Effector memory CD4-positive, alpha-beta T cell (primary cell): ENCODE measurements at places on chromosomes 16 and 17.

GRCh38 chr16:83888672-83889044, 10.3 kb upstream of the MLYCD start:
- DNase-seq, result no peak

DNA sequence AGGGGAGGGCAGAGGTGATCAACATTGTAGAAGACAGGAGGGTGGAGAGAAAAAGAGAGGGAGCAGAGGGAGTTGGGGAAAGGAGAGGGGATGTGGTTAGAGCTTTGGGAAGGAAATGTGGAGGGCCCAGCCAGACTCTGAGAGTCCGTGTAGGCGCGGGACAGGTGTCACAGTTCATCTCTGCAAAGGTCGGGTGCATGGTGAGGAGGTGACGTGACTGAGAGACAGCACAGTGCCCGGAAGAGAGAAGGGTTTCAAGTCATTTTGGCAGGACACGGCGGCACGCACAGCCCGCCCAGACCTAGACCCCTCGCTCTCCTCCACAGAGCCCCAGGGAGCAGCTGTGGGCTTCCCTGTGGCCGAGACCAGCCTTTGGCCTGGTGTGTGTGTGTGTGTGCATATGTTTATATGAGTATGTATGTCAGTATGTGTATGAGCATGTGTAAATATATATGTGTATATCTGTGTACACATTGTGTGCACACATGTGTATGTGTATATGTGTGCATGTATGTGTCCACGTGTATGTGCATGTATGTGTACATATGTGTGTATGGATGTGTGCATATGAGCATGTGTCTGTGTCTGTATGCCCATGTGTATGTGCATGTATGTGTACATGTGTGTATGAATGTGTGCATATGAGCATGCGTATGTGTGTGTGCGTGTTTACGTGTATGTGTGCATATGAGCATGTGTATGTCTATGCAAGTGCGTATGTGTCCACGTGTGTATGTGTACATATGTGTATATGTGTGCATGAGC, 104.6 kb downstream of the SEC14L1 start:
- no peak for DNase-seq

GRCh38 chr17:42287977-42288802, at the start of gene STAT5A:
Gene STAT5A (plus strand): TSS chr17:42288498. CDS start chr17:42289412, 914 bp downstream.
- peak; percentile 73 for DNase-seq

GRCh38 chr17:75199886-75200618, 5.4 kb upstream of the NUP85 start:
- no peak for DNase-seq

DNA sequence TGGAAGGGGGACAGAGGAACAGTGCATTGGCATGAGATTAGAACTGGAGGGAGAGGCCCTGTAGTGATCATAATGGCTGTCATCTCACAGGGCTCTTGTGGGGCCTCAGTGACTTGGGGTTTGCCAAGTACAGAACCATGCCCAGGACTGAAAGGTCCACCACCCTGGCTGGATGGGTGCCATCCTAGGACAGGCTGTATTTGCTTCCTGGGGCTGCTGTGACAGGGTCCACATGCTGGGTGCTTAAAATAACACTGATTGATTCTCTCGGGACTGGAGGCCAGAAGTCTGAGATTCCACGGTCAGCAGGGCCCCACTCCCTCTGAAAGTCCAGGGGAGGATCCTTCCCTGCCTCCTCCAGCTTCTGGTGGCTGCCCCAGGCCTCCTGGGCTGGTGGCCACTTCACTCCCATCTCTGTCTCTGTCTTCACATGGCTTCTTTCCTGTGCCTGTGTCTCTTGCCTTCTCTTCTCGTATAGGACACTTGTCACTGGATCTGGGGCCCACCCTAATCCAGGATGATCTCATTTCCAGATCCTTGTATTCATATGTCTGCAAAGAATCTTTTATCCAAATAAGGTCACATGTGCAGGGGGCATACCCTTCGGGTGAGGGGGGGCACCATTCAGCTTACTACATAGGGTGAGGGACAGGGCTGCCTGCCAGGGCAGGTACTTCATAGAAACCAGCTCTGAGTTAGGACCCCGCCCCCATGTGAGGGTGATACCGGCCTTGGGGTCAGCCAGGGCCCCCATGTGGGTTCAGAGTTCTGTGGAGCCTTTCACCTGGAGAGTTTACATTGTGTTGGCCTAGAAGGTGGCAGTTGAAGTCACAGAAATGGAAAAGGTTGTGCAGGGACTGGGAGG, 52.6 kb downstream of the USP22 start:
- no peak for DNase-seq

- DNase-seq, result no peak
Measured at GRCh38 chr17:77943971-77944370, 14.5 kb upstream of the TNRC6C start.

DNA sequence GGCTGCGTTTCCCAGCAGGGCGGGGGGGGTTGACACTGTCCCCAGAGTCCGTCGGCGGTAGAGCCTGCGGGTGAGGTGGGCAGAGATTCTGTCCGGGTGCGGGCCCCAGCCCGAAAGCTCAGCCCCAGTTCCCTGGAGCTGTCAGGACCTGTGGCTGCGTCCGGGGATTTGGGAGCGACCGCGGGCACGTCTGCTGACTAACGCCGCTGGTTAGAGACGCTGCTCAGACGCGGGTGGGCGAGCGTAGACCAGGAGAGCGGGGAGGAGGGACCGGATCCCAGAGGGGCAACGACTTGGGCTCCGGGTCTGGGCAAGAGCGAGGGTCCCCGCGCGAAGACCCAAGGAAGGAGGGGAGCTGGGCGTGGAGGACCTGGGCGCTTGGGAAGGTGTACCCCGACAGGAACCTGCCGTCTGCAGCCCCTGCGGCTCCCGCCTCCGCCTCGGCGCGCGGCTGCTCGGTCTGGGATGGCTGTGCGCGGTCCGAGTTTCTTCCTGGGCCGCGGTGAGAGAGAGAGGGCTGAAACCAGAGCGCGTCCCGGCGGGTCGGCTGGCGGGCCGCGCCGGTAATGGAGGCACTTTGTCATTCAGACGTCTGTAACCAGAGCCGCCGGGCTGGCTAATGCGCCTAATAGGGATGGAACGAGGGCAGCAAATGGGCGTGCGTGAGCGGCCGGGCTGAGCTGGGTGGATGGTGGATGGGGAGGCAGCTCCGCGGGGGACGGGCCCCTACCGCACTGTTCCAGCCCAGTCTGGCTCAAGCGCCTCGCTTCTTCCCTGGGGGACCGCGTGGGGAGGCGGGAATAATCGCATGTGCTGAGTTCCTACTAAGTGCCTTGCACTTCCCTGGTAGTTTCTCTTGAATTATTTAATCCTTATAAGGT, 2.3 kb downstream of the NGFR start:
- DNase-seq, result no peak

GRCh38 chr17:6554871-6555330, 1.5 kb downstream of the PITPNM3 start:
- no peak for DNase-seq

- no peak for DNase-seq
Measured at GRCh38 chr17:19306160-19307111, 56.1 kb downstream of the B9D1 start.

- no peak for DNase-seq
Measured at GRCh38 chr16:21608639-21609328, 9.4 kb downstream of the METTL9 start.

- no peak for DNase-seq
Measured at GRCh38 chr17:4518901-4519300, 20.2 kb downstream of the SPNS2 start.

GRCh38 chr16:15518381-15519351, 84.3 kb downstream of the BMERB1 start:
- DNase-seq, result no peak

GRCh38 chr17:50944054-50944901, 78.1 kb upstream of the TOB1 start:
- DNase-seq, result peak; percentile 65

GRCh38 chr16:46857368-46857945, 26.5 kb upstream of the C16orf87 start:
- DNase-seq, result no peak
